Thoracic aorta endothelial cell (primary cell): ENCODE measurements at places on chromosomes 4 and X. TPM values are rescaled to one million over a fixed set of nuclear protein-coding genes. Genes with fewer than 3 reads are reported as not detected.

MAP7D2 gene
- total RNA-seq = 0.13 and 0.14 TPM in 2 replicates

NXF3 gene
- total RNA-seq = not detected in 2 replicates

EMD gene
- 32.3 and 38.3 TPM in 2 replicates for total RNA-seq

SLC9A7 gene
- total RNA-seq = 27.1 and 29.9 TPM in 2 replicates

CENPVL1 gene
- not detected in 2 replicates for total RNA-seq

CXCL3 gene
- 0.93 and 1.6 TPM in 2 replicates for total RNA-seq

NEUROG2 gene
- total RNA-seq = not detected in 2 replicates

TEX13C gene
- not detected in 2 replicates for total RNA-seq
